MCF 10A (cell line): ENCODE measurements at places on chromosomes 2 and 18. TPM values are rescaled to one million over a fixed set of nuclear protein-coding genes. Genes with fewer than 3 reads are reported as not detected.

The ZNF804A gene
- total RNA-seq, result 0.17 TPM in 1 of 2 replicates, not detected in the other

The SEPTIN10 gene
- total RNA-seq, result 78.9 and 105 TPM in 2 replicates

The REG1A gene
- total RNA-seq, result not detected in 2 replicates

The SPR gene
- 12.9 and 18.1 TPM in 2 replicates for total RNA-seq

The SYT4 gene
- total RNA-seq, result not detected in 2 replicates

The IL36RN gene
- total RNA-seq, result not detected in 2 replicates

The ECEL1 gene
- not detected in 2 replicates for total RNA-seq

The NPPC gene
- total RNA-seq, result not detected in 2 replicates

The CCL20 gene
- 18.0 and 34.4 TPM in 2 replicates for total RNA-seq

The CAB39 gene
- total RNA-seq, result 76.9 and 91.7 TPM in 2 replicates

The NAT8 gene
- not detected in 2 replicates for total RNA-seq

The ANKRD30BL gene
- not detected in 2 replicates for total RNA-seq

The SERPINB12 gene
- not detected in 2 replicates for total RNA-seq

The CXCR1 gene
- total RNA-seq, result 0.12 TPM in 1 of 2 replicates, not detected in the other

The SERPINB7 gene
- total RNA-seq, result 2.6 and 3.0 TPM in 2 replicates
